Retina (tissue), 1 donor: ENCODE measurements at places on chromosomes 12 and 14.

GRCh38 chr12:45613296-45613695, 116.2 kb upstream of the ARID2 start:
- DNase-seq: no peak

- DNase-seq: no peak
Measured at GRCh38 chr12:110157539-110157938, 33.4 kb downstream of the IFT81 start.

- DNase-seq: no peak
Measured at GRCh38 chr12:51972849-51973273, 21.4 kb downstream of the ACVR1B start.

GRCh38 chr12:98431089-98431488, 84.3 kb upstream of the TMPO start:
- DNase-seq: no peak

GRCh38 chr14:100155049-100155621, 4.3 kb downstream of the DEGS2 start:
- no peak for DNase-seq

DNA sequence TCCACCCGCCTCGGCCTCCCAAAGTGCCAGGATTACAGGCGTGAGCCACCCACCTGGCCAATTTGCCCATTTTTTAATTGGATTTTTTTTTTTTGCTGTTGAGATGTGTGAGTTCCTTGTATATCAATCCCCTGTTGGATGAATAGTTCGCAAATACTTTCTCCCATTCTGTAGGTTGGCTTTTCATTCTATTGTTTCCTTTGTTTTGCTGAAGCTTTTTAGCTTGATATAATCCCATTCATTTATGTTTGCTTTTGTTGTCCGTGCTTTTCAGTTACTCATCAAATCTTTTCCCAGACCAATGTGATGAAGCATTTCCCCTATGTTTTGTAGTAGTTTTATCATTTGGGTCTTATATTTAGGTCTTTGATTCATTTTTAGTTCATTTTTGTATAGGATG, 36.4 kb downstream of the TRAF3 start:
- DNase-seq: no peak

- no peak for DNase-seq
Measured at GRCh38 chr12:118830296-118830695, 151.0 kb upstream of the SRRM4 start.

DNA sequence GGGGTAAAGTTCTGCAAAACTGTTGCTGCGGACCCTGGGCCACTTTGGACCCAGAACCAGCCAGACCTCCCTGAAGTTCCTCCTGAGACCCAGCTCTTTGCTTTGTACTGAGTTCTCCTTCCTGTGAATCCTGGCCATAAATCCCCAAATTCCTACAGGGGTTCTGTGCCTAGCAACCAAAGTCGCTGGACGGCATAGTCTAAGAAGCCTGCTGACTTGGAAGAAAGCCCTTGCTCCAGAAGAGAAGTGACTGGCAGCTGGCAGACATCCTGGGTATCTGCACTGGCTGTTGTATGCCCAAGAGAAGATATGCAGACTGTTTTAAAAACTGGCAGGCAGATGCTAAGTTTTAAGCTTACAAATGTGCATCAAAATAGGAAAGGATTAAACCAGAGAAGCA, 99.9 kb upstream of the SLC24A4 start:
- DNase-seq: no peak

DNA sequence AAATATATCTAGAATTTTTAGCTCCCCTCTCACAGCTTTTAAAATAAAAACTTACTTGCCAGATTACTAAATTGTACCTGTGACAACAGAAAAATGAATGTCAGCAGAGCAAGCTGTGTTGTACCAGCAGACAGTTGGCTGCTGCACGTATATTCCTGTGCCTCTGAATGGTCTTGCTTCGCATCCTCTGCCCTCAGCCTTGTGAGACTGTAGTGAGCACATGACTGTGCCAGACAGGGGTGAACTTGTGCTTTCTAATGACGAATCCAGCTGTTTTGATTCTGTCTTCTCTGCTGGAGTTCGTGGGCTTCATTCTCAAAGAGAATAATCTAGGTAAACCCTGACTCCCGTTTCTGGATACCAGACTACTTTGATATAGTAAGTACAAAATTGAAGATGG, 58.3 kb upstream of the FRMD6 start:
- no peak for DNase-seq

GRCh38 chr12:13326076-13326475, 129.6 kb downstream of the EMP1 start:
- no peak for DNase-seq

DNA sequence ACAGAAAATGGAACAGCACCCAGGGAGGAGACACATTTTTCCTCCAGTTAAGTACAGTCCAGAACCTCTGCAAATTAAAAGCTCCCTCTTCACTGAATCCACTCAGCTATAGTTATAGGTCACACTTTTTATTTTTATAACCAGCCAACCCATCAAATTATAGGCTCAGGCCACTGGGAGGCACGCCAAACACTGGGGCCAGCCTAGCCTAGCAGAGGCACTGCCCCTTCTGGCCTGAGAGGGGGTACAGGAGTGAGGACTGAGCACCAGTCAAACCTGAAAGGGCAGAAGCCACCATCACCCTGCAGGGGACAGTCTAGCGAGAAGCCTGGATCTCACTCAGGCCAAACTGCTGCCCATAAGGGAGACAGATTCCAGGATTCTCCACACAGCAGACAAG, 19.3 kb downstream of the FMNL3 start:
- DNase-seq: no peak

- no peak for DNase-seq
Measured at GRCh38 chr12:111925171-111925570, 83.1 kb downstream of the MAPKAPK5 start.

GRCh38 chr12:110370732-110371231, 32.7 kb downstream of the ANAPC7 start:
- no peak for DNase-seq

GRCh38 chr12:111406474-111407376, 1.0 kb downstream of the SH2B3 start:
- DNase-seq: no peak

- no peak for DNase-seq
Measured at GRCh38 chr12:100481021-100481420, 7.4 kb downstream of the NR1H4 start.

GRCh38 chr12:129328235-129328634, 475.0 kb downstream of the GLT1D1 start:
- DNase-seq: no peak

DNA sequence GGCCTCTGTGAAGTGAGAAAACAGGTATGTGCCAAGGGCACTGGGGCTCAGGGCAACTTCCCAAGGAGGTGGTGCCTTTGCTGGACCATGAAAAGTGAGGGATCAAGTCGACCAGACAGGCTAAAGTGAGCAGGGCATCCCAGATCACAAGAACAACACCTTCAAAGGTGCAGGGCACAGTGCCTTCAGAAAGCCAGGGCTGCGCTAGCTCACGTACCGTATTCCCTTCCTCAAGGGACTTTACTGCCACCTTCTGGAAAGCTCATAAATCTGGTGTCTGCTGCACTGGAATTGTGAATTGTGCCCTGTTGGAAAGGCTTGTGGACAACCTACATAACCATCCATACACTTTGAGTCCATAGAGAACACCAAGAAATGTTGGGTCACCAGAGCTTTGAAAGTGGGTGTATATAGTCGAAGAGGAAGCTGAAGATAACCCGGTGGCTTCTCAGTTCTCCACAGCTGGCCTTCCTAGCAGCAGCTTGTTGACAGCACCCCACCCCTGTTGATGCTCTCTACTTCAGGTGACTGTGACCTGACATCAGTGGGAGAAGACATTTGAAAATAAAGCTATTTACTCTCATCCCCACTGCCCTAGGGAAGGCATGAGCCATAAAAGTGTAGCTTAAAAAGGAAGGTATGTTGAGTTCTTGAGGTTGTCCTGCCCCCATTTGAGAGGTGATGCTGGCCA, 24.5 kb downstream of the FIGNL2 start:
- peak; percentile 23 for DNase-seq

DNA sequence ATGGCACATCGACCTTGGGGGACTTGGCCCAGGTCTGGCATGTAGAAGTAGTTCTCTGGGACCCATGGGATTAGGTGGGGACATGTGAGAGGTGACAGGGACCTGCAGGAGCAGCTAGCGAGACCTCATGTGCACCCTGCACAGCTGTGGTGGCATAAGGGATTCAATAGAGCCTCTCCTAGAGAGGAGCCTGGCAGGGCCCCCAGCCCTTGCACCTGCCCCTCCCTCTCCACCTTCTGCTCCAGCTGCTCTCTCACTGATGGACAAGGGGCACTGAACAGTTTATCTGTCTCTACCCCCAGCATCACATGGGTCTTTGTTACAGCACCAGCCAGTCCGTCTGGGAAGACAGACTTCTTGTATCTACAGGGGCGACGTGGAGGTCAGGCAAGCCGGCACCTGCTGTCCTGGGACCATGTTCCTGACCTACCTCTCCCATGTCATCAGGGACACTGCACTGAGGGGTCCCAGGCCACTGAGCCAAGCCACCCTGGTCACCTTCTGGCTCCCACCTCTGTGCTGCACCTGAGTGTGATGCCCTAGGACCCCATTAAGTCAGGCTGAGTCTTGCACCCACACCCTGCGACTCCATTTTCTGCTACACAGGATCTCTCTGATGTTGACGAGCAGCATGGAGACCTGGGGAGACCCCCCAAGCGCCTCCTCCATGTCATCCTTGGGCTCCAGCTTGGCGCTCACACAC, 32.6 kb downstream of the DDX11 start:
- no peak for DNase-seq

DNA sequence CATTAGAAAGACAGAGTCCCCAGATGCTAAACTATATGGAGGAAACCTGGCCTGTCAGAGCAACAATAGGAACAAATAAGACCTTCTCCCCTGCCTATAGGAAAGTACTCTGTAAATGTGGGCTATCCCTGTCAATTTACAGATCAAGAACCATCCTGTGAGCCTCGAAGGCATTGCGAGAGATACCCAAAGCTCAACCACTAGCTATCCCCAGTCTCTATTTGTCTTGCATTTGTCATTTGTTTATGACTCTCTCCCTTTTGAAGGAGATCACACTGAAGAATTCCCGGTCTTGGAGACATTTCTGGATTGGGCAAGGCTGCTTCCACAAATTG, 42.7 kb upstream of the DHRS4 start:
- DNase-seq: no peak

DNA sequence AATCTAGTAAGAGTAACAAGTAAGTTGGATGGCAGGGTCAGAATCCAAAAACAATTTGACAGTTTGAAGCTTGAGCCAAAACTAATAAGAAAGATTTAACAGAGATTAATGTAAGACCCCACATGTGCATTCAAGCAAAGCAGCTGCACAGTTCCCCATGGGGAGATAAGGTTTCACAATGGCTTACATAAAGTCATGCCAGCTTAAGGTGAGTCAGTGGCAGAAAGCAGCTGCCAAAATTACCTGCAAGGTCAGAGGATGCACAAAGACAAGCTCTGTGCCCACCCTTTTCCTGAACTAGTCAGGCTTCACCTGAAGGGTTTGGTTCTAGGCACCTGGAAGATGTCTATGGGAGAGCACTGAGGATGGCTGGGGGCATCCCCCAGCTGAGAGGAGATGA, 36.6 kb upstream of the KRT77 start:
- DNase-seq: no peak

- no peak for DNase-seq
Measured at GRCh38 chr14:88242446-88242845, 80.6 kb downstream of the KCNK10 start.

DNA sequence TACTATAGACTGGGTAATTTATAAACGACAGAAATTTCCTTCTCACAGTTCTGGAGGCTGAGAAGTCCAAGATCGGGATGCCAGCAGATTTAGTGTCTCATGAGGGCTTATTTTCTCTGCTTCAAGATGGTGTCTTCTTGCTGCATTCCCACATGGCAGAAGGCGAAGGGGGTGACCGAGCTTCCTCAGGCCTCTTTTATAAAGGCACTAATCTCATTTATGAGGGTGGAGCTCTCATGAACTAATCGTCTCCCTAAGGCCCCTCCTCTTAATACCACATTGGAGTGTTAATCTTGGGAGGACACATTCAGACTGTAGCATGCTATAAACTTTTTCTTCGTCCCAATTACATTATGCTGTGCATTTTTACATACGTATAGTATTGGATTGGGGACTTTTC, 200.4 kb upstream of the ARHGAP5 start:
- no peak for DNase-seq

- peak; percentile 75 for DNase-seq
Measured at GRCh38 chr12:65881965-65882413, 57.7 kb downstream of the HMGA2 start.

DNA sequence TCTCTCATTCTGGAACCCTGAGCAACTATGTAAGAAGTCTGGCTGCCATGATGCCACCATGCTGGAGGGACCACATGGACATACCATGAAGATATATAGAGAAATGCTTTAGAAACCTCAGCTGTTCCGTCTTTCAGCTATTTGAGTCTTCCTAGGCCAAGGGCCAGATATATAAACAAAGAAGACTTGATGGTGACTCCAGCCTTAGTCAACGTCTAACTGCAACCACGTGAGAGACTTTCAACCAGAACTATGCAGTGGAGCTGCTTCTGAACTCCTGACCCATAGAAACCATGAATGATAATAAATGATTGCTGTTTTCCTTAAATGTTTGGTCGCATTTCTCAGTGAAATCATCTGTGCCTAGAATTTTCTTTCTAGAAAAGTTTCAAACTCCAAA, 20.0 kb upstream of the KITLG start:
- no peak for DNase-seq

DNA sequence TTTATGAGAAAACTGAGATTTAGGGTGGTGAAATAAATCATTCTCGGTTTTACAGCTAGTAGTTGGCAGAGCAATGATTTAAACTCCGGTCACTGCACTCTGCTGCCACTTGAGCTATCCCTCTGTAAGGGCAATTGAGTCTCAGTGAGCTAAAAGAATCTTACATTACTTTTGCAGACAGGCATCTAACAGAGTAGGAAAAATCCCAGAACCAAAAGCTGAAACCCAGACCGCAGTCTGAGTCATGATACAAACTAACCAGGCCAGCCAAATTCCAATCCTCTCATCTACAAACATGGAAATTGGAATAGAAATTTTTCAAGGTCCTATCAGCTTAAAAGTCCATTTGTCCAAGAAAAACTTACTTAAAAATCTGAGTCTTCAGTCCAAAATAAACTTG, 73.7 kb downstream of the ANKS1B start:
- DNase-seq: no peak

GRCh38 chr12:32302218-32303173, 96.9 kb upstream of the FGD4 start:
- no peak for DNase-seq
